ENCODE measurements at places on chromosomes 5 and 9.

DNA sequence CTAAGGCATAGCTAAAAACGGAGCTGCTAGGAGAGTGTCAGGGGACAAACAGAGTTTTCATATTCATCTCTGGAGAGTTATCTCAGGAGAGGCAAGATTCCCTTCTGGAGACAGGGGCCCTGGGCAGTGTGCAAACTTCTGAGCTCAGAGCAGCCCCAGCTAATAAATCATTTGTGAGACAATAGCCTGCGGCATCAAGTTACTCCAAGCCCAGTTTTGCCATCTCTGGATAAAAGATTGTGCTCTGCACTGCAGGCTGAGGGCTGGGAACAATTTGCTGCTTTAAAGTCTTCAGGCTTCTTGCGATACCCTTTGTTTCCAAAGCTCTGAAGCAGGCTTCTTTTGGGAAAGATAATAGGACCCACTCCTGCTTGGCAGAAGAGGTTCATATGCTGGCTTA is 164.3 kb upstream of the BRINP1 start:
- no peak for DNase-seq

DNA sequence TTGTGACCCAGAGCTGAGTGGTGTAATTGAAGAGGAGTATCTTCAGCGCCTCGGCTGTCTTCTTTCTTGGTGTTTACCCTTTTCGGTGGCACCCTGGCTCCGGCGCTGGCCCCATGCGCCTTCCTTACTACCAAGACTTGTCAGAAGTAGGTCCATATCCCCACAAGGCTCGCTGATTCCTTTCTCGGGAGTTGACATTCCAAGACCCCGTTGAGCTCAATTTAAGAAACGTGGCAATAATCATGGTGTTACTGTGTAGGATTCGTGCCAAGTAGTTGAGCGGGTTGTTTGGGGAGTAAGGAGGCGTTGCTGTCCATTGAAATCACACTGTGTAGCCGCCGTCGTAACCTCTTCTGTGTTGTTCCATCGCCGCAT is 795 bp downstream of the NDUFAF2 start:
- no peak for DNase-seq

DNA sequence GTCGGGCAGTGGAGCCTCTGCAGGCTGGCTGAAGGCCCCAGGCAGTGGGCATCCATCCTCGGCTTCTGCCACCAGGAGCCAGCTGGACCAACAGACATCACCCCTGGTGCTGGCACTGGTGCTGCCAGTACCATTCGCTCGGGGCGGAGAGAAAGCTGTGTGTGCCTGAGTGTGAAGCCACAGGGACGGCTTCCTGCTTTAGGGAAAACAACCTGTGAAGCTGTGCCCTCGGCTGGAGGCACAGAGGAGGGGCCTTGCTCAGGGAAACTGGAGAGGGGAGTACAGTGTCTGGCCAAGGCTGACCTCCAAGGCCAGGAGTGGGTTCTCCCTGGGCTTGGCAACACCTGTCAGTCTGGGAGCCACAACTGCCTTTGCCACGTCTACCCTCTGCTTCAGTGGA is 38.3 kb downstream of the NEK6 start:
- DNase-seq, result no peak

GRCh38 chr9:127535396-127535795 is 76.7 kb upstream of the STXBP1 start:
- no peak for DNase-seq

DNA sequence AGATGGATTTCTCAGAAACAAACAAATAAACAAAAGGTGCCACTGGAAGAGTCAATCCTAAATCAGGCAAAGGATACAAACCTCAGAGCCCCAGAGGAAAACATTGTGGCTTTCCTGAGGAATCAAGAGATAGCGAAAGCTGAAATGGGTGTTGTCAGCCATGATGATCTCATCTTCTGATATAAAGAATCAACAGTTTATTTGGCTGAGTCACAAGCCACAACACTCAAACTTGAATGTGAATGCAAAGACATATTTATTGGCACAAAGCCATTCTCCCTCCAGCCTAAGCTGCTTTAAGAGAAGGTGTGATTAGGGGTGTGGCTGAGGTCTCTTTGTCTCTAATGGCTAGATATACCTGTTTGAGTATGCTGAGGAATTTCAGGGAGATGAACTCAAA is 73.3 kb upstream of the NREP start:
- DNase-seq, result no peak

Measured in stimulated activated CD4-positive, alpha-beta T cell treated with anti-CD3 and anti-CD28 coated beads, TNF-alpha, amount 100 ng/mL, for 4 hours (primary cell).